Activated effector memory CD4-positive, alpha-beta T cell treated with anti-CD3 and anti-CD28 coated beads, Interleukin-2, amount 50 U/mL, for 16 hours (primary cell): ENCODE measurements at places on chromosomes 5 and 9.

DNA sequence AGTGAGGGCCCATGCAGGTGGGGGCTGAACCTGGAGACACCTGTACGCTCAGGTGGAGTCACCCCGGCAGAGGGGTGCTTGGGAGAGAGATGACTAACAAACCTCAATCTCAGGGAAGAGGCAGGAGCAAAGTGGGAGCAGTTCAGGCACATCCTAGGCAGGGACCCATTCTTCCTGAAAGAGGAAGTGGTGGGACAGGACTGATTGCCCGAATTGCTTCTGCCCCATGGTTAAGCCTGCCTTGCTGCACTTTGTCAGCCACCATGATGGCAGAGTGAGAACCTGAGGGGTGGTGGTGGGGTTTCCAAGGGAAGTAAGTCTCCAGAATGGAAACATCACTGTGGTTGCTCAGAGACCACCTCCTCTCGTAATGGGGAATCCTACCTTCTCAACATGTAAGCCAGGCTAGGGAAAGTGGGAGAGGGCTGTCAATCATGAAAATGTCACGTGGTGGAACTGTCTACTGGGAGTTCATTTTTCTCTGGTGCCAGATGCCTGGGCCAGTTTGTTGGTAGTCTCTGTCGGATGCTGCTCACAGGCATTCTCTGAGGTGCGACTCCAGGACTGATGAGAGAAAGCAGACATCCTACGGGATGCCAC lies 150.4 kb downstream of the HSPA4 start:
- no peak for DNase-seq

DNA sequence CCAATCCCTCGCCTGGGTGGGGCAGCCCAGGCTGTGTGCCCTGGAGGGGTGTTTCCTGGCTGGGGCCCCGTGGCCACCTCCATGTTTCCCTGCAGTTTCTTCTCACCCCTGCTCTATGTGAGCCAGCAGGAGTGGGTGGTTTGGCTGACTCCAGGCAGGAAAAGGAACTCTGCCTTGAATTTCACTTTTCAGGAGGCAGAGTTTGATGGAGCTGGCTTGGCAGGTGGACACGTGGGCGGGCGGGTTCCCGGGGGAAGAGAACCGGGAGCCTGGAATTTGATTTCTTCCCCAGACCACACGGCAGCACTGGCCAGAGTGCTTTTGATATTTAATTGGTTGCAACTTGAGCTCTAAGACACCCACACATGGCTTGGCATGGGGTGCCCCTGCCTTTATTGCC lies 119.8 kb upstream of the PANK3 start:
- no peak for DNase-seq

DNA sequence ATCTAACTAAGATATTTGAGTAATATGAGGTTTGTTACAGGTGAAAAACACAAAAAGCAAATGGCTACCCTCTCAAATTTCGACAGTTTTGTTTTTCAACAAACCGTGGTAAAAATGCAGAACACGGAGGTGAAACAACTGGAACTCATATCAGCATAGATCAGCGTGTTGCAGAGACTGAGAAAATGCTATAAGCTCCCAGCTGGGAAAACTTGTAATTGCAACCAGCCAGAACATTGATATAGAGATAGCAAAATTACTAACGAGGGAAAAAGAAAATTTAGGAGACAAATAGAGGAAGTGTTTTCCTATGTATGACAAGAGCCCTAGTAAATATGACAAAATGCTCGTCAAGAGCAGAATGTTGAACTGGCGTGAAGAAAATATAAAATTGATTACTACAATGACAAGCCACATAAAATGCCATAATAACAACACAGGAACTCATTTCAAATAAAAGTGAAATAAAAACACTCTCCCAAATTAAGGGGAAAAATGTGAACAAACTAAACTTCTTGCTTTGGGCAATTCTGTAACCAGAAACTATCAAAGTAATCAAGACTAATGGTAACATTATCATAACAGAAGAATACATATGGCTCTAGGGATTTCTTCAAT lies 1989.8 kb downstream of the EFNA5 start:
- DNase-seq = no peak

DNA sequence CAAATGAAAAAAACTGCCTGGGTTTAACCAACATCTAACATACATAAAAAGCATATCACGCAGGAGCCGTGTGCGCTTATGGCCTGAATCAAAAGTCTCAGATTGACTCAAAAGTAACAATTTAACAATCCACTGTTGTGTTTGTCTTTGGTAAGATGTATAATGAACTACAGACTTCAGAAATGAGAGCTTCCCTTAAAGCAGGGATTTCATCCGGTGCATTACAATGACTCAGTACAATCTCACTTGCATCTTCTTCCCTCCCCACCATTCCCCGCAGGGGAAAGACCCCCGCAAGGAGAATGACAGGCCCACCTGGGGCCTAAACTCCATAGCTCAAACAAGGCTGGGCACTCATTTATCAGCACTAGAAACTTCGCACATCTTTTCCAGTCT lies 1.4 kb downstream of the ZFR start:
- DNase-seq = peak; percentile 69

GRCh38 chr9:38012767-38013450 lies 56.1 kb downstream of the SHB start:
- no peak for DNase-seq

DNA sequence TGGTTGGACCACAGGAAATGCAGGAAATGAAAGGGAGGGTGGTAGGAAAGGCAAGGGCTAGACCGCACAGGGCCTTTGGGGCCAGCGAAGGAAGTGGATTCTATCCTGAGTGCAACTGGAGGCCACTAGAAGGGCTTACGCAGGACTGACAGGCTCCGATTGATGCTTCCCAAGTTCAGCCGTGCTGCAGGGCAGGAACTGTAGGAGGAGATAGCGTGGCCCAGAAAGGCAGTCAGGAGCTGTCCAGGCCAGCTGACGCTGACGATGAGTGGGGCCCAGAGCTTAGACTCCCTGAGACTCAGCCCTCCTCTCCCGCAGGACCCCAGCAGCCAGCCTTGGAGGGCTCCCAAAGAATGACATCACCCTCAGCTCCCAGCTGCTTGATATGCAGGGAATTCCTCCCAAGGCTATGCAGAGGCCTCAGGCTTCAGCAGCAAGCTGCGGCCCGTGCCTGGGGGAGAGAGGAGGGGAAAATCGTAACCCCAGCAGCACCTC lies 48.8 kb downstream of the KCNIP1 start:
- DNase-seq = no peak

DNA sequence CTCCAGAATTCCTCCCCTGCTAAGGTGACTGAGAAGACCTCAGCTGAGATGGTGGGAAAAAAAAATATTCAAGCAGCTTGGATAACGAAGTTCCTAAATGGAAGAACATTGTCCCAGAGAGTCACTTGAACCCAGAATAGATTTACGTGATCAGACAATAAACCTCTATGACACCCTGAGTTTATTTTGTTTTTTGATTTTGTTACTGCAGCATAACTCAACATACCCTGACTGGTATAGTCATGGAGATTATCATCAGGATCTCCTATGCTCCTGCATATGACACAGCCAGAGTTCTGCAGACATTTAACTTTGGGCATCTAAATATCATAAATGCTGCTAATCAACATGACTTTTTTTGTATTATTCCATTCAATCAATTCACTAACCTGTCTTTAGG lies 282.9 kb downstream of the RASEF start:
- no peak for DNase-seq

DNA sequence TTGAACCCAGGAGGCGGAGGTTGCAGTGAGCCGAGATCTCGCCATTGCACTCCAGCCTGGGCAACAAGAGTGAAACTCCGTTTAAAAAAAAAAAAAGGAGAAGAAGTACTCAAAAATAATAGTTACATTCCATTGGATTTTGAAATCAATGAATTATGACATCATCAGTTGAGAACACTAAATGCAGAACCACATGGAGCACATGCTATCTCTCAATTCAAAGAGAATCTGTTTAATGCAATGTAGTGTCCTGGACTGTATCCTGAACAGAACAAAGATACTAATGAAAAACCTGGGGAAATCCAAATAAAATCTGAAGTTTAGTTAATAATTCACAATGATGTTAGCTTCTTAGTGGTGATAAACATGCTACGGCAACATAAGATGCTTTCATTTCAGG lies 20.3 kb downstream of the CDC14B start:
- DNase-seq = no peak

- no peak for DNase-seq
Observed at GRCh38 chr9:1837453-1838084, 177.6 kb upstream of the SMARCA2 start.

GRCh38 chr9:96440671-96441199 lies 9.2 kb upstream of the HABP4 start:
- DNase-seq = no peak

- DNase-seq = no peak
Observed at GRCh38 chr5:78108564-78108963, 185.9 kb downstream of the AP3B1 start.

DNA sequence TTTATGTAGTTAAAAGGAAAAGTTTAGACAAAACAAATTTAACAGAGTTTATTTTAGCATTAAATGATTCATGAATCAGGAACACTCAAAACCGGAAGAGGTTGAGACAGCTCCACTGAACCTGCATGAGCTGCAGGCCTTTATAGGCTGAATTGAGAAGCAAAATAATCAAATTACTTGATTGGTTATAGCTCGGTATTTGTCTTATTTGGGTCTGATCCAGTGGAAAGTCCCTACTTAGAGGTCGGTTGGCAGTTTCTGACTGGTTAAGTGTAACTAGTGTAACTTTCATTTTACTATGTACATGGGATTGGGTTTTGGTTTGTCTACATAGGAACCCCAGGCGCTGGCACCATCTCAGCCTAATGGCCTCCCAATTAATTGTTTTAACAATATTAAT lies 74.1 kb upstream of the PIK3R1 start:
- no peak for DNase-seq

DNA sequence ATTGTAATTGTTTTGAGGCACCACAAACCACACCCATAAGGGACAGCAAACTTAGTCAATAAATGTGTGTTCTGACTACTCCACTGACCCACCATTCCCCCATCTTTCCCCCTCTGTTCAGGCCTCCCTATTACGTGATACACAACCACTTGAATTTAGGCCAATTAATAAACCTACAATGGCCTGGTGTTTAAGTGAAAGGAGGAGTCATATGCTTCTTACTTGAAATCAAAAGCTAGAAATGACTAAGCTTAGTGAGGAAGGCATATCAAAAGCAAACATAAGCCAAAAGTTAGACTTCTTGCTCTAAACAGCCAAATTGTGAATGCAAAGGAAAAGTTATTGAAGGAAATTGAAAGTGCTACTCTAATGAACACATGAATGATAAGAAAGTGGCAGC lies 14.6 kb downstream of the ZBTB43 start:
- DNase-seq = no peak

DNA sequence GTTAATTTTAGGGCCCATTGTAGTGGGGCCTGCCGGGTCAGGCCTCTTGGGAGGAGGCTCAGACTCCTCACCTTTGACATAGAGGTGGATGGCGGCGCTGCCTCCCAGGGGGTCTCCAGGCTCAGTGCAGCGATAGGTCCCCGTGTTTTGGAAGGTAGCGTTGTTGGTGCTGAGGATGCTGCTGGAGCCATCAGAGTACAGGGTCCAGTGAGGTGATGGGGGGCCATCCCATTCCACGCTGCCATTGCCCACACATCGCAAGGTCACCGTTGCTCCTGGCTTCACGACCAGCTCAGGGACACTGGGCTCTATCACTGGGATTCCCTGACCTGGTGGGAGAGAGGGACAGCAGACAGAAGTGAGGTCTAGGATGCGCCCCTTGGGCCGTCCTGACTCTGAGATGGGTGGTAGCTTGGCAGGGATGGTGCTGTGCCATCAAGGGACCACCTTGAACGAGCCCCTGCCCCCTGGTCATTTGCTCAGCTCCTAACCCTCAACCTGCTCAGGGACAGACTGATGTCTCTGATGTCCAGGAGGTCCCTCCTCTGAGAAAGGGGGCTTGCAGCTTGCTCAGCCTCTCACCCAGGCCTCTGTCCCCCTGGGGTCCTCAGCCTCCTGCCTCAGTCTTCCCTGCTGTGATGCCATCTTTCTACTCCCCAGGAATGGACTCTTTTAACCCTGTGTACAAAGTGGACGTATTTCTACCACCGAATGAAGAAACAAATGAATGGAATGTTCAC lies 5.5 kb downstream of the CSF1R start:
- DNase-seq = no peak

- DNase-seq = no peak
Observed at GRCh38 chr9:134442486-134443173, 116.4 kb downstream of the RXRA start.

DNA sequence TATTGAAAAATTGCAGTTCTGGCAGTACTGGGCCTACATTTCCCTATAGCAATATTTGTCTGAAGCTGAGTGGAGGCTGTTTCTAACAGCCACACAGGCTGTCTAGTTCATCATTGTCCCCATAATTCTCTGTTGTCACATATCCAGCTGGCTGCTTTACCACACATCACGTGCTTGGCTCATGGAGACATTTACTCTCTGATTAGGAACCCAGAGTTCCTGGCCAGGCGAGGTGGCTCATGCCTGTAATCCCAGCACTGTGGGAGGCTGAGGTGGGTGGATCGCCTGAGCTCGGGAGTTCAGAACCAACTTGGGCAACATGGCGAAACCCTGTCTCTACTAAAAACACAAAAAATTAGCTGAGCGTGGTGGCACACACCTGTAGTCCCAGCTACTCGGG lies 81.4 kb downstream of the PGM5 start:
- no peak for DNase-seq

DNA sequence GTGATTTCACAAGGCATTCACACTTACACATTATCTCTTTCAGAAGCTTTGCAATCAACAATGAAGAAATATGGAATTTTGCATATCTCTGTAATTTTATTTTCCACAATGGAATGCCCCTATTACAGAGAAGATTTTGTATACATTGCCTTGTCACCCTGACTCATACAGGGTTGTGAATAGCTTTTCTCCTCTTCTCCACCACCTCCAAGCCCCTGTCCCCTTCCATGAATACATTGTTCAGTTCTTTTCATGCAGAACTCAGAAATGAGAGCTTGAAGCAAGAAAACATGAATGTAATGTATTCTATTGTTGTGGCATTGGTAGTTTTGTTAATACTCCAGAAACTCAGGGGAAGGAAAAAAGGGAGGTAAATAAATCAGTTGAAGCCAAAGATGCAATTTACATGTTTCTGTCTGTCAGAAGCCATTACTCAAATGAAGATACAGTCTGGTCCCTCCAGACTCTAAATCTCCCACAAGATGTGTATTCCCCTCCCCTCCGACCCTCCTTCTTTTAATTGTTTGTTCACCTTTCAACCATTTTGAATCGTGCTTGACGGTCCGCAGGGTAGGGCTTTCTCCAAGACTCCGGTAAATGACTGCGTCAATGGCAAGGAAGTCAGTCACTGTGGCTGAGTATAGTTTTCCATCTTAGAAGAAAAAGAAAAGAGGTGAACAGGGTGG lies 86.1 kb downstream of the SEMA6A start:
- DNase-seq = no peak

- DNase-seq = peak; percentile 76
Observed at GRCh38 chr5:149264439-149265067, 7.1 kb upstream of the AFAP1L1 start.
